ENCODE measurements at places on chromosomes 1 and 21.
A peak's percentile ranks its signal among the peaks of the same experiment; 100 is the strongest.

- no peak for DNase-seq
These were observed 28.7 kb downstream of the LRRC71 start for GRCh38 chr1:156949127-156949526.

DNA sequence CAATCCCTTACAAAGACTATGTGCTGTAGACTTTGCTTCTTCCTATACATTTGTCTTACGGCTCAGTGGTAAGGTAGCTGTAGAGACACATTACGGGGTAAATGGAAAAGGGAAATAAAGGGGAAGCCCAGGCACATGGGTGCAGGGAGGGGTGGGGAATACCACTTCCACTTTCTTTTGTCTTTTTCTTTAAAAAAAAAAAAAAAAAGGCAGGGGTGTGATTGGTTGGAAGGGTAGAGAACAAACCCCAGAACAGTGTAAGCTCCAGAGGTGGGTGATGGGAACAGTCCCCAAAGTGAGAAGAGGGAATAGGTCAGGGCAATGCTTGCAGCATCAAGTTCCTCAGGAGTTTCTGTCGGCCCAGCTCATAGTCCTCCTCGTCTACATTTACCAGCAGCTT is 3.9 kb downstream of the NIT1 start:
- no peak for DNase-seq

GRCh38 chr1:204650911-204651570 is 34.5 kb downstream of the LRRN2 start:
- DNase-seq: no peak

DNA sequence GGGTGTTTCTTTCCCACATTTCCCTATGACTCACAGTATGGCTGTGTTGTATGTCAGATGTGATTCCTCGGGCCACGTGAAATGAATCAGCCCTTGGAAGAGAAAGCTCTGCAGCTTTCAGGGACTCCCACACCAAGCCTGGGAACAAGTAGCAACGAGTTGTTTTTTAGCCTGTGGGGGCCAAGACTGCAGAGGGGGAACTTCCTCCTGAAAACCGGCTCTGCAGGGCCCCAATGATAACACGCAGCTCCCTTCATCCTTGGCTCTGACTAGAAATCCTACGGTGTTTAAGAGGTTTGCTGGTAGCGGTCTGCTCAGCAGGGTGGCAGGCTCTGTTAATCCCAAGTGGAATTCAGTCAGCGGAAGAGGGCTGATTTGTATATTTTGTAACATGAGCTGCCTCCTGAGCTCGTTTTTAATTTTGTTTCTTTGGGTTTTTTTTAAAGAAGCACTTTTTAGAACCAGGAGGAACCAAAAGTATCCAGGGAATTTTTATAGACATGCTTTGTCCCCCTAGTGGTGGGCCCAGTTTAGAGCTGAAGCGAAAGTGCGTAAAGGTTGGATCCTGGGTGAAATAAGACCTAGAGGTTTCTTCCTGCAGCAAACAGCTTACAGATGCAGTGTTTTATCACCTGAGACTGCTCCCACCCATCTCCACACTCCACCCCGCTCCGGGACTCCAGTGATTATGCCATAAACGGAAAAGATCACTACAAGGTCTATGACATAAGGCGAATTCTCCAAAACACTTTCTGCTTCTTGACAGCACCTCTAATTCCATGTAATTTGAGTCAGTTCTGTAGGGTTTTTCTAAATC is 48.8 kb downstream of the LAMC2 start:
- DNase-seq: peak; percentile 98

GRCh38 chr21:30194701-30195299 is 21.1 kb downstream of the CLDN8 start:
- peak; percentile 15 for DNase-seq

GRCh38 chr1:235181561-235182245 is 20.7 kb upstream of the RBM34 start:
- no peak for DNase-seq

GRCh38 chr1:227073786-227074185 is 133.7 kb downstream of the COQ8A start:
- peak; percentile 45 for DNase-seq

GRCh38 chr1:153354515-153355193 is 3.0 kb upstream of the S100A9 start:
- DNase-seq: no peak

GRCh38 chr1:62142496-62142895 is 52.2 kb upstream of the L1TD1 start:
- DNase-seq: no peak

DNA sequence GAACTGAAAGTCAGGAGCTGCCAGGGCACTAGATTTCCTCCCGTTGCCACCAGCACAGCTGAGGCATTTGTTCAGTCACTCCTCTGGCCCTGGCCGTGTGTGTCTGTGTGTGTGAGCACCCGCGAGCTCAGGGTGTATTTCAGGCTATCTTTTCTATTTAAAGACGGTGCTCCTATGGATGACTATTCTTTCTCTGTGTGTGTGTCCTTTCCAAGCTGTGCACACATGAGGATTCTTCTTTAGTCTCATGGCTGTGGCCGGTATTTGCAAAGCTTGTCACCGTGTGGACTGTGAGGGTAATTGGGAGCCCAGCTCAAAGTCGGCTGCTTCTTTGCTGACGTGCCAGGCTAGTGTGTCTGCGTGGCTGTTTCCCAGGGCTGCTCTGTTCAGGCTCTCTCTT is 3.0 kb upstream of the KCND3 start:
- no peak for DNase-seq

DNA sequence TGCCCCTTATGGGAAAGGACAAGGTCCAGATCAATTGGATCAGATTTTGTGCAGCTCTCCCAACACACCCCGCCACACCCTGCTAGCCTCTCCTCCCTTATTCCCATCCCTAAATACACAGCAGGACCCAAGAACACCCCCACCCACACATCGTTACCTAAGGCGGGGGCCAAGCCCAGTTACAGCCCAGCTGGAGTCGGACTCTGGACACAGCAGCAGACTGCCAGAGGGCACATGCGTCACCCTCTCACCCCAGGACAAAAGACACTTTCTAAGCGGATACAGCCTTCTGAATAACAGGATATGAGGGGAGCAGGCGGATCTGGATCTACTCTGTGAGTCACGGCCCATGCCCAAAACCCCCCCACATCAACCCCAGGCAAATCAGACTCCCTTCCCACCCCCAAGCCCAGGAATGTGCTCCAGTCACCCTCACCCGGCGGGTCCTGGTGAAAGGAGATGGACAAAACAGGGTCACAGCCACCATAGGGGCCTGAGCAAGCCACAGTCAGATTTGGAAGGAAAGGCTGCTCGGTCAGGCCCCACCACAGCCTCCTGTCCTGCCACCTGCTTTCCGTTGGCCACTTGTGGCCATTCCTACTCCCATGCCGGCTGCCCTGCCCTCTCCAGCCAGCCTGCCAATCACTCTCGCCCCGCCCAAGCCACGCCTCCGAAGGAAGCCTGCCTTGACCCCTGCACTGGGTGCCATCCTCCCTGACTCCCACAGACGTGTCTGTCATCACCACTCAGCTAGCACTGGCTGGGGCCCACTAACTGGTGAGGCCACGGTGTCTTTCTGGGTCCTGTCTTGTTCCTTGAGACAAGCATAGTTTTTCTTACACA is 4.0 kb downstream of the S100A16 start:
- peak; percentile 95 for DNase-seq

DNA sequence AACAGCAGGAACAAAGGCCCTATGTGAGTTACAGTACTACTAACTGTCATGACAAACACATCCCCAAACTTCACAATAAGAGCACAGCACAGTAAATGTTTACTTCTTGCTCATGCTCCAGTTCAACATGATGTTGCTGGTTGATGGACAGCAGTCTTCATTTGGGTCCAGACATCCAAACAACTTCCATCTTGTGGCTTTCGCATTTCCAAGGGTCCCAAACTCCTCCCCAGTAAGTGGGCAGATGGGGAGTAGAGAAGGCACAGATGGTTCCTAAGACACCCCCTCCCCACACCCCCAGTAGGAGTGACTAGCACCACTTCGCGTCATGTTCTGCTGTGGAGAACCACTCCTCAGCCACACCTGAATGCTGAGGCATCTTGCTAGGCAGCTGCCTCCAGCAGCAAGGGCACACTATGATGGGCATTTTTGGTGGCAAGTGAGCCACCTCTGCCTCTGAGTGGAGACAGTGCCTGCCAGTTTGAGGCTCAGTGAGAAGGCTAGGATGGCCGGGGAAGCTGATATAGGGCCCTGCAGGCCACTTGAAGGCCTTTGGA is 32.7 kb upstream of the CD2 start:
- DNase-seq: no peak

DNA sequence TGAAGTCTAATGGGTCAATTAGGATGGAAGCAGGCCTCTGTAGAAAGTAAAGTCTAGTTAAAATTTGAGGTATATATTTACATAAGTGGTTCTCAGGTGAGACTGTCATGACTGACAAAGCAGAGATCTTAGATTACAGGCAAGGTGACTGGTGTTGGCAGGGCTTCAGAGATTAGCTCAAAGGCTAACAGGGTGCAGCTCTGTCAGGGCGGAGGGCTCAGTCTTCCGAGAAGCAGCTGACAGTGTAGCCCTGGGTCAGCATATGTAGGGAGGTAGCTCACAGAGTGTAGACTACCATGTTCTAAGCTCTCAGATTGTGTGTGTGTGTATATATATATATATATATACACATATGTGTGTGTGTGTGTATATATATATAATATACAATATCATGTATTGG is 54.7 kb downstream of the RBM11 start:
- DNase-seq: no peak

GRCh38 chr1:43444836-43445235 is 8.9 kb downstream of the HYI start:
- no peak for DNase-seq

DNA sequence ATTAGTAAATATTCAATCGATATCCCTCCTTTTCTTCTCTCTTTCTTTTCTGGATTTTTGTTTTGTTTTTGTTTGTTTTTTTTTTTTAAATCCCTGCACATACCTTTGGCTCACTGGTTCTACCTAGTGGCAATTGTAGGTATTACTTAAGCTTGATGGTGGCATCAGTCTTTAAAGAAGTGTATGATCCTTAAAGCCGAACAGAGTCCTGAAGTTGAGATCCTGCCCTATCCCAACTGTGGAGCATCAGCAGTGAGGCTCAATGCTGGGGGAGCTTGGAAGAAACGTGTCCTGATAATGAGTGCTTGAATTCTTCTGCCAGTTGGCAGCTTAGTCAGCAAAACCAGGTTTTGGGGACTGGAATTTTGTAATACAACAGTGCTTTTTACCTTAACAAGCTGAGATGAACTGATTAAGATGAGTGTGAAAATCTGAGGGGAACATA is 60.8 kb downstream of the FASLG start:
- DNase-seq: peak; percentile 32

GRCh38 chr1:172147541-172147940 is 272.9 kb upstream of the C1orf105 start:
- DNase-seq: no peak

- peak; percentile 40 for DNase-seq
These were observed 2.9 kb downstream of the MXRA8 start for GRCh38 chr1:1355416-1355815.

DNA sequence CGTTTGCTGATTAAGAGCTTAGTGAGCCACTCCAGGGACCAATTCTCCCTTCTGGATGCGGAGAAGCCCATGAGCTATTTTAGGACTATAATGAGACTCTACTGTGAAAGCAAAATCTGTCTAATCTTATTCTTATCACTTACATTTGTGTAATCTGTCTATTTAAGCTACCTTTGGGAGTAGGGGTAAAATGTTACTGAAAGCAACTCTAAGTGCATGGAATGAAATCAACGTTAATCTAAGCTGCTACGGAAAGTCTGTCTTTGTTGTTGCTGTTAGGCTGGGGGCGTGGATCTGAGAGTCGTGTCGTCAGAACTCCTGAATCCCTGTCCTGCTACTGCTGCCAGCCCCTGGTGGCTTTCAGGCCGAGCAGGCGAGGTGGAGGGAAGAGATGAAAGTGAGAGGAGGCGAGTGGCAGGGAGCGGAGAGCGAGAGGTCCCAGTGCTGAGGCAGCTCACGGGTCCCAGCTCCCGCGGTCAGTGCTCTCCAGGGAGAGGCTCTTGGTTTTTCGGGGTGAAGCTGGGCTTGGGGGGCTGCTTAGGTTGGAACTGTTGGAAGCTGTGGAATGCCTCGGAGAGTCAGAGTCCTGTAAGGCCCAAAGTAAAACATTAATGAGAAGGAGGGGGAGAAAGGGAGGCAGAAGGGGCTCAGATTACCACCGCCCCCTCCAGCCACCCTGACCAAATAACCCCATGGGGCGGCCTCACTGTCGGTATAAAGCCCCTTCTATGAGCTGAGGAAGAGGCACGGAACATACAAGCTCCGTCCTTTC is 53.9 kb downstream of the COQ8A start:
- DNase-seq: no peak

- DNase-seq: no peak
These were observed 54.4 kb downstream of the PRSS38 start for GRCh38 chr1:227869851-227870305.

GRCh38 chr1:980137-980571 is 1.7 kb downstream of the PERM1 start:
- DNase-seq: no peak

- DNase-seq: no peak
These were observed 164.1 kb downstream of the PLPP3 start for GRCh38 chr1:56415258-56415657.

GRCh38 chr1:224884361-224884801 is 45.1 kb upstream of the DNAH14 start:
- DNase-seq: no peak

DNA sequence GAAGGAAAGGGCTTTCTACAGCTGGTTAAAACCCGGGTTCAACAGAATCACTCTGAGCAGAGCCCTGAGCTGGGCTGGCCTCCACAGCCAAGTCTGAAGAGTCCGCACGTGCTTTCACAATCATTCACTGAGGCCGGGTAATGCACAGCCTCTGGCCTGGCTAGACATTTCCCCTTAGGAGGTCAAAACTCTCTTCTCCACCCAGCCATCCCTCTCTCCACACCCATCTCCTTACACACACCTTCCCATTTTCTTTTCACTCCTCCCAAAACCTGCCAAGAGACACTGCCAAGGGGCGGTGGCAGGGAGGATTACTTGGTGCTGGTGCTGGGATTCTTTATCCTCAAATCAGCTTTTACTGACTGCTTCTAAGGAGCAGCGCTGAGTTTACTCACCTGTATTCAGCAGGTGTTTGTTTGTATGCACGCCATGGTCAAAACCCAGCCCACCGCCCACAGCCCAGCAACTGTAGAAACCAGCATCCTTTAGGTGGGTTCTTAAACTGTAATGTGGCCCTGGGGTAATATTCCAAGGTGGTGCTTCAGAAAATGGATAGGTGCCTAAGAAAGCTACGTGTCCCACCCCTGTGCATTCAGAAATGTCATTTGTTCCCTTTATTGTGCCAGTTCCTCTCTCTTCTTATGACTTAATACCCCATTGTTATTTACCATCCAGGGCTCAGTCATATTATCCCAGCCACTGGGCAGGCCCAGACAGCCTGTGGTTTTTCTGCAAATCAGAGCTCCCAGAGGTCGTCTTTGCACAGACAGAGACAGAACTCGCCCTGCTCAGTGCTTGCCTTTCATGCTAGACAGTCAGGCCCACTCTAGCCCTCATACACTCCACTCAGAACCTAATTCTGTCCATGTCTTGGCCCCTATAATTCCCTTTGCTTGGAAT is 80.2 kb downstream of the ADSS2 start:
- DNase-seq: no peak
